ENCODE measurements at places on chromosomes 2 and 18.

GRCh38 chr2:20707601-20708000 is 40.7 kb downstream of the GDF7 start:
- DNase-seq, result no peak

GRCh38 chr2:88669482-88670214 is 21.8 kb upstream of the RPIA start:
- DNase-seq, result no peak

GRCh38 chr18:62446511-62446910 is 76.3 kb upstream of the ZCCHC2 start:
- no peak for DNase-seq

- DNase-seq, result no peak
Measured at GRCh38 chr2:67006373-67006960, 390.7 kb upstream of the ETAA1 start.

GRCh38 chr2:109472974-109473373 is 140.8 kb downstream of the SEPTIN10 start:
- DNase-seq, result no peak

DNA sequence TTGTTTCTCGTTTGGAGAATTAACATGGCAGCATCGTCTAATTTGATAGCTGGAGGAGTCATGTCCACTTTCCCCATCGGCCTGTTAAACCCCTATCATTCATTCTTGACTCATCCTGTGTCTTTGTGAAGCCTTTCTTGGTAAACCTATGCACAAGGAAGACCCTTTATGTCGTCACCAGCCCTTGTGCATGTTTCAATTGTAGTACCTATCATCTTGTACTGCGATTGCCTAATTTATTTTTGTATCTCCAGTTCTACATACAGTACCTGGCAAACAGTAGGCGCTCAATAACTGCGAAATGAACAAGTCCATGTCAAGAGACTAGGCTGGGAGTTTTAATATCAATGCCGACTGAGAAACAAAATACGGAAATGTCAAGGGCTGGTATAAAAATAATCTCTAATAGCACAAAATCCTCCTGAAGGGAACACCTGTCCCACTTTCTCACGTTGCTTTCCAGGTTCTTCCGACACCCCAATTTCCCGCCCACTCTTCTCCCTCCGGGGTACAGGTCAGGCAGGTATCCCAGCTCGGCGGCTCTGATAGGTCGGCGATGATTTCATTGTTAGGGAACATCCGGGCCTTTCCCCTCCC is 1.3 kb upstream of the PPM1B start:
- no peak for DNase-seq

DNA sequence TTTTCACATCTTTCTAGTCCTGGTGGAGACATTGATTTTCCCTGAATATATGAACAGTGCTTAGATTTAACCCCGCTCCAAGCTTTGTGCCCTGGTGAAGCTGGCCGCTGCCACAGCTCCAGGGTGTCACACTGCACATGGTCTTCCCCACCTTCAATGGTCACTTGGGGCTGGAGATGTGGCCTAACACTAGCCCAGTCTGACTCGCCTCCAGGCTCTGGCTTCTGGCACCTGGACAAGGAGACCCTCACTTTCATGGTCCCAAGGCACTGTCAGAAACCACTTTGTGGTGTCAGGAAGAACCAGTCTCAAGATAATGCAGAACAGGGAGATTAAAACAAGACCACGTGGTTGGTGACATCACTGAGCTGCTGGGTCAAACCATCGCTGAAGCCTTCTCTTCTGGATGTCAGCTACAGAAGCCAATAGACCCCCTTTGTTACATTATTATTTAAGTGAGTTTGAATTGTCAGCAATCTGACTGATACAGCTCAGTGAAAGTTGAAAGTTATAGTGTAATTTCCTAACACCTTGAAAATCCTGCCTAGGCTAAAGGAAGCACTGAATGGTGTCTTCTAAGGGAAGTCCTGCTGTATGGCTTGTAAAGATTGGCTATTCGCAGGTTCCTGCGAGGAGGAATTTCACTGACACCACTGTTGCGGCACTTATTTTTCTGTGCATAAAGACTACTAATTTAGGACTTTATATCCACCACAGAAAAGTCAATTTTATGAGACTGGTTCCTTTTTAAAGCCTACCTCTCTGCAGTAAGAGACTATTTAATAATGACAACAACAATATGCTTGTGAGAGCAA is 55.0 kb upstream of the CTDP1 start:
- no peak for DNase-seq

Data from HS-27A (cell line).